ENCODE measurements at places on chromosomes 12 and 14.
A peak's percentile ranks its signal among the peaks of the same experiment; 100 is the strongest.

DNA sequence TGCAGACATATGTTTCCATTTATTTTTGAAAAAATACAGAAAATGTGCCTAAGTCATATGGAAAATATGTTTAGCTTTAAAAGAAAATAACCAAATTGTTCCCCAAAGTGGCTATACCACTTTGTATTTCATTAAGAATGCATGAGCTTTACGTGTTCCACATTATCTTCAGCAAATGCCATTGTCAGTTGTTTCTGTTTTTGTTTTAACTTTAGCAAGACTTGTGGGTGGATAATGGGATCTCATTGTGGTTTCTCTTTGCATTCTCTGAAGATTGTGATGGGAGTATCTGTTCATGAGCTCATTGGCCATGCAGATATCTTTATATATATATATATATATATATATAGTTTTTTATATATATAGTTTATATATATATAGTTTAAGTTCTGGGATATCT lies 181.5 kb downstream of the CCER1 start:
- DNase-seq = peak; percentile 25

DNA sequence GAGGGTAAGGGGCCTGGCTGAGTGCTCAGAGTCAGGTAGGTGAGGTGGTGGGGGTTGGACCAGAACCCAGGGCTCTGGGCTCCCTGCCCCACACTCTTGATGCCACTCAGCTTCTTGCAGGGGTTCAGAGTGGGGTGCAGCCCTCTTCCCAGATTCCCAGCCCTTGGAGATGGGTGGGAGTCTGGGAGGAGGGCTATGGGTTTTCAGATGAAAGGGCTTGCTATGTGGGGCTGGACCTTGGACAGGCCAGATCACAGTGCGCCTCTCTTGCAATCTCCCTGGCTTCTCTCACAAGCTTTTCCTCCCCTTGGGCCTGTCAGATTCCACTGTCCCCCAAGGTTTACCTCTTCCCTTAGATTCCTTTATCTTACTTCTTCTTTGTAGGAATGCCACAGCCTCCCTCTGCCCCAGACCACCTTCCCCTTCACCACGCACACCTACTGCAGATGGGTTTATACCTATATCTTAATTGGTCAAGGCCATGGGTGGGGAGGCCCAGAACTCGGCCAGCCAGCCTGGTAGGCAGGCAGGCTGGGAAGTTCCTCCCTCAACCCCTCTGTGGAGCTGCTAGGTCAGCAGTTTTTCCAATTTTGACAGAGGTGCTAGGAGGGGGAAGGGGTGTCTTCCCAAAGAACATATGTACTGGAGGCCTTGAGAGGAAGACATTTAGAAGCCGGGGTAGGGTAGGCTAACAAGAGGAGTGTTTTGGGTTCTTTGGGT lies 1.4 kb downstream of the NYNRIN start:
- no peak for DNase-seq

- DNase-seq = no peak
These were observed 107.7 kb downstream of the ERGIC2 start for GRCh38 chr12:29273178-29273843.

- DNase-seq = no peak
These were observed 42.1 kb downstream of the SEC23A start for GRCh38 chr14:39060818-39061437.

DNA sequence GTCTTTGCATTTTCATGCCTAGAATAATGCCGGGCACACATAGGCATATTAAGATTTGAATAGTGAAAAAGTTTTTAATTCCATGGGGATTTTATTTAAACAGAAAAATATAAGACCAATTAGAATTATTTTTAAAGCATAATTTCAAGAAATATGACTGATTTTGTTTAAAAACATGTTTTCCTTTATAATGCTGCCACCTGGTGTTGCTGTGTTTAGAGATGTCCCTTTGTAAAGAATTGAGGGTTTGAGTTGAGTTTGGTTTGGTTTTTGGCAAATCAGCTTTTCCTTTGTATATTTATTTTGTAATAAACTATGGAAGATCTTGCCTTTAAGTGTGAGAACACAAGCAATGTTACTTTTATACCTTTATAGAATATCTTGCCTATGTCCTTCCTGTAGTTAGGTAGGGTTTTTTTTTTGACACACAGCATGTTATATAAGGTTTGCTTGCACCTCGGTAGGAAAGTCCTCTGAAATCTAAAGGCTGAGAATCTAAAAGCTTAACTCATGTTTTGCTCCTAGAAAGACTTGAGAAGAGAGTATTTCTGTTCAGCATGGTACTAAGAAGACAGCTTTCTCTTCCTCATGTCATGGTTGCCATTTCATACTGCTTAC lies 31.4 kb upstream of the SNAPC1 start:
- no peak for DNase-seq

DNA sequence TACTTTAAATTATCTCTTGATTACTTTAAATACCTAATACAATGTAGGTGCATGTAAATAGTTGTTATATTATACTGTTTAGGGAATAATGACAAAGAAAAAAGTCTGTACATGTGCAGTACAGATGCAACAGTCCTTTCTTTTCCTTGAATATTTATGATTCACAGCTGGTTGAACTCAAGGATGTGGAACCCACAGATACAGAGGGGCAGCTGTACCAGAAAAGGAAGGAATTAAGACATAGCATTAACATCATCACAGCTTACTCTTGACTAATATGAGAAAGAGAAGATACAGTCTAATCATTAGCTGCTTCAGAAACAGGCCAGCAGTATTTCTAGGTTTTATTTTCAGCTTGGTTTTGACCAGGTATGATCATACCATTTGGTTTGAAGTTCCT lies 34.7 kb upstream of the AP4S1 start:
- DNase-seq = no peak

GRCh38 chr12:76451528-76451927 lies 103.3 kb upstream of the BBS10 start:
- DNase-seq = no peak

- no peak for DNase-seq
These were observed 79.3 kb downstream of the ARF6 start for GRCh38 chr14:49972131-49972671.

DNA sequence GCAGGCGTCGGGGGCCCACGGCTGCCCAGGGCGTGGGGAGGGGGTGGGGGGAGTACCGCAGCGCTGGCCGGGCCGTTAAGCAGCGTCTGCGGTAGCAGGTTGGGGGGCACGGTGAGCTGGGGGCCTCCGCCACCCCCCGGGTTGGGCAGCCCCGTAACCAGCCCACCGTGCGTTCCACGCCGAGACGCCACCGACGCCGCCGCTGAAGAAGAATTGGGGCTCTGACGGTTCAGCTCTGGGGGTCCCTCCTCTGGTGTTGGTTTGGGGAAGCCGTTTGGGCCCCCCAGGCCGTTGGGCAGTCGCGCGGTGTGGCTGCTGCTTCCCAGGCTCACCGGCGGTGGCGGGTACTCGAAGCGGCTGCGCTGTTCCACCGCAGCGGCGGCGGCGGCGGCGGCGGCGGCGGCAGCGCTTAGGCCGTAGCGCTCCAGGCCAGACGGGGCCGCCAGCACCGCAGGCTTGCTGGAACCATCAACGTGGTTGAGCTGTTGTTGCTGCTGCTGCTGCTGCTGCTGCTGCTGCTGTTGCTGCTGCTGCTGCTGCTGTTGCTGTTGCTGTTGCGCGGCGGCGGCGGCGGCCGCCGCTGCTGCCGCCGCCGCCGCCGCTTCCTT lies 1.5 kb downstream of the IRF2BPL start:
- DNase-seq = peak; percentile 61

GRCh38 chr12:40970320-40970907 lies 217.7 kb upstream of the PDZRN4 start:
- peak; percentile 76 for DNase-seq

DNA sequence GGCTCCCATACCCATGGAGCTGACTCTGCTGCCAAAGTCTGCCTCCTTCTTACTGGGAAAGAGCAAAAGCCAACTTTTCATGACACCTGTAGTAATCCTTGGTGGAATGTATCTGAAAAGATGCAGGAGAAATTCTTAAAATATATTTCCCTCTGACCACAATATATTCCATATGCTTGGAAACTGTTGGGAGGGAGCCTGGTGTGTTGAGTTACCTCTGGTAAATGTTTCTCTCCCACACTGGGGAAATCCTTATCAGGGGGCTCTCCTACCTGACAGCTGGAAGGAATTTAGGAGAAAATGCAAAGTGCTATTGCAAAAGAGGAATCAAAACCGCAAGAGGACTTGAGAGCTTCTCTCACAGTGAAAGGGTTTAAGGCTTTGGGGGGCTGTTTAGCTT lies 139.4 kb downstream of the TBX5 start:
- no peak for DNase-seq

- DNase-seq = no peak
These were observed 26.6 kb upstream of the CCDC196 start for GRCh38 chr14:66459603-66460002.

DNA sequence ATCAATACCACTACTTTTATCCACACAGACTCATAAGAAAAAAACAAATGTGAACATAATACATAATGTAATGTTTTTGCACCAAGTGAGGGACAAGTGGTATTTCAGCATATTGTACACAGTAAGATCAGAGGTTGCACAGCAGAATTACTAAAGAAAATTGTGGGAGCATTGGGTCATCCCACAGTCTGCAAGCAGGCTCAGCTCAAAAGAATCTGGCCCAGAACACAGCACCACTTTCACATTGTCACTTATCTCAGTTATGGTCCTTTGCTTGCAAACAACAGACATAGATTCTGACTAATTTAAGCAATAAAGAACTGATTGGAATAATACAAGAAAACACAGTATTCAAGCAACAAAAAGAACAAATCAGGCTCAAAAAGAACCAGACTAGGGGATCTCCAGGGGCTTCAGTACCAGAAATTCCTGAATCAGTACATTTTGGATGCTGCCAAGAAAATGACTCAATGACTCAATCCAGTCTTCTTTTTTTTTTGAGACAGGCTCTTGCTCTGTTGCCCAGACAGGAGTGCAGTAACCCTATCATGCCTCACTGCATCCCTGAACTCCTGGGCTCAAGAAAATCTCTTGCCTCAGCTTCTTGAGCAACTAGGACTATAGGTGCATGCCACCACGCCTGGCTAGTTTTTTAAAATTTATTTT lies 42.9 kb upstream of the EEA1 start:
- no peak for DNase-seq
